WTC11 (cell line): ENCODE measurements at places on chromosomes 3 and 15. TPM values are rescaled to one million over a fixed set of nuclear protein-coding genes. Genes with fewer than 3 reads are reported as not detected.

The CASR gene
- 0.16 to 0.24 TPM (median 0.21 TPM) in 3 replicates for total RNA-seq

The CEP63 gene
- 23.9 to 28.0 TPM (median 24.9 TPM) in 3 replicates for total RNA-seq

GRCh38 chr3:55169161-55169560 is 241.3 kb upstream of the LRTM1 start:
- no peak for DNase-seq

GRCh38 chr15:66489179-66489791 is 8.3 kb downstream of the SNAPC5 start:
- DNase-seq: no peak

GRCh38 chr3:171122240-171122639 is 95.7 kb upstream of the SLC2A2 start:
- no peak for DNase-seq

DNA sequence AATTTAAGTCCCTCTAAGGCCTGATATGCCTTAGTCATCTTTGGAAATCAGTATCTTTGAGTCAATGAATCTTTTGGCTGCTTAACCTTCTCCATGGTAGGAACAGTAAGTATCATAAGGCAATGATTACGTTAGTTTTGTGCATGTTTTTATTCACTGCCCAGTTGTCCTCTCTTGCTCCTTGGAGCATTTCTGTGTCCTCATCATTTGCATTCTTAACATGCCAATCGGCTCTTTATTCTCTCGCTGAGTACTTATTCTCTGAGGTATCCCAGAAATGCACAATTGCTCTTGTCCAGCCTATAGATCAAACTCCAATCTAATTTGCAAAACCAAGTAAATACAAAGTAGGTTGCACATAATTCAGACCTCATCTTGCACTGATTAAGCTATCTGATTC is 405.0 kb upstream of the IL12A start:
- no peak for DNase-seq

DNA sequence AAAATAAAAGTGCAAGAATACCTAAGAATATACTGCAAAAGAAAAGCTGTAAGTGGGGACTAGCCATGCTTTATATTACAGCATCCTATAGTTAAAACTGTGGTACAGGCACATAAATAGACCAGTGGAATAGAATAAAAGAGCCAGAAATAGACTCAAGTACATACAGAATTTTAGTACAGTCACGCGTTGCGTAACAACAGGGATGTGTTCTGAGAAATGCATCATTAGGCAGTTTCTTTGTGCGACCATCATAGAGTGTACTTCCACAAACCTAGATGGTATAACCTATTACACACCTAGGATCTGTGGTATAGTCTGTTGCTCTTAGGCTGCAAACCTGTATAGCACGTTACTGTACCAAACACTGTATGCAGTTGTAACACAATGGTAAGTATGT is 61.8 kb downstream of the PCCB start:
- DNase-seq: no peak

GRCh38 chr3:70856414-70857162 is 544.1 kb upstream of the MDFIC2 start:
- DNase-seq: no peak

DNA sequence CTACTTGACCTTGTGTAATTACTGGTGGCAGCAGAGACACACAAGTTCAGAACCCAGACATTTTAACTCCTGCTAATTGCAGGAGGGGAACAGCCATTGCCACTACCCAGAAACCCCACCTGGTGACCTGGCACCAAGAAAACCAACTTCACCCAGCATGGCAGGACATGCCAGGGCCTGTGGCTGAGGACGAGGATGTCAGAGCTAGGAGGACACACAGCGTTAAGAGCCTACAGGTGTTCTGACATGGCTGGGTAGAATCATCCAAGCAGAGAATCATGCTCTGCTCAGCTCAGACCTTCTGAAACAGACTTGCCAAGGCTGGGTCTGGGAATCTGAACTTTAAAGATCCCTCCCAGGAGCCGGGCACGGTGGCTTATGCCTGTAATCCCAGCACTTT is 11.7 kb upstream of the SPATA12 start:
- no peak for DNase-seq

The ALG1L2 gene
- 0.82 to 2.1 TPM (median 0.89 TPM) in 3 replicates for total RNA-seq

The TRIM71 gene
- 237 to 274 TPM (median 238 TPM) in 3 replicates for total RNA-seq

- DNase-seq: no peak
Observed at GRCh38 chr15:58677426-58677825, 72.1 kb downstream of the ADAM10 start.

The GALNT15 gene
- total RNA-seq: 0.15 to 0.21 TPM (median 0.18 TPM) in 3 replicates

- no peak for DNase-seq
Observed at GRCh38 chr3:17359911-17360310, 382.5 kb downstream of the TBC1D5 start.

- no peak for DNase-seq
Observed at GRCh38 chr15:81789403-81789802, 256.4 kb downstream of the MEX3B start.

- no peak for DNase-seq
Observed at GRCh38 chr3:8665407-8665896, 20.9 kb upstream of the SSUH2 start.

DNA sequence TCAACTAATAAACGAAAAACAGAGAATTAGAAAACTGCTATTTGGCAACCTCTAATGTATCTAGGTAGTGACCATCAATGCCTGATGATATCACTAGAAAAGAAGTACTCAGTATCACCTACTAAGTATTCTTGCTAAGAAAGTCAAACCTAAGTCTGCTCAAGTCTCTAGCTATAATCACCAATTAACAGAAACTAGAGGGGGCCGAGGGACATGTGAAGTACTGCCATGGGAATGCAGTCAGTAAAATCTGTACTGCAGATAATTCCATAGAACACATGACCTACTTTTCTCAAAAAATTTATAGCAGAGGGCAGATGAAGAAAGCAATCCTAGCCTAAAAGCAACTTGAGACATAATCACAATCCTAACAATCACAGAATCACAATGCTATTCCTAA is 51.4 kb downstream of the CPEB1 start:
- no peak for DNase-seq

GRCh38 chr3:170751083-170751898 is 118.7 kb downstream of the RPL22L1 start:
- no peak for DNase-seq

The CLRN1 gene
- total RNA-seq: not detected in 3 replicates

The DZIP1L gene
- 11.2 to 15.3 TPM (median 11.2 TPM) in 3 replicates for total RNA-seq

DNA sequence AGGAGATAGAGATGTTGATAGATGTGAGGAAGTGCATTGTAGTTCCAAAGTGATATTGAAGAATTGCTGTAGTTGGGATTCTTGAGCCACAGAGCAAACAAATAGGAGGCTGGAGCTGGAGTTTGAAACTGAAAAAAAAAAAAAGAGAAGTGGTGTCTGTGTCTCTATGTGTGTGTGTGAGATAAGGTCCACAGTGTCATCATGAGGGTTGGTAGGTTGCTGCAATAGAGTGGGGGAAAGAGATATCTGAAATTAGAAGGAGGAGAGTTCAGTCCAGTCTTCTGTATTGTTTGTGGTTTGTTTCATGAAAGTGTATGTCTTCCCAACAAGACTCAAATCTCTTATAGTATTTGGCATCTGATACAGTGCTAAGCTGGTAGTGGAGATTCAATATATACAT is 37.3 kb upstream of the CACNA1D start:
- DNase-seq: no peak

- DNase-seq: peak; percentile 80
Observed at GRCh38 chr3:140128631-140129030, 193.6 kb downstream of the CLSTN2 start.

DNA sequence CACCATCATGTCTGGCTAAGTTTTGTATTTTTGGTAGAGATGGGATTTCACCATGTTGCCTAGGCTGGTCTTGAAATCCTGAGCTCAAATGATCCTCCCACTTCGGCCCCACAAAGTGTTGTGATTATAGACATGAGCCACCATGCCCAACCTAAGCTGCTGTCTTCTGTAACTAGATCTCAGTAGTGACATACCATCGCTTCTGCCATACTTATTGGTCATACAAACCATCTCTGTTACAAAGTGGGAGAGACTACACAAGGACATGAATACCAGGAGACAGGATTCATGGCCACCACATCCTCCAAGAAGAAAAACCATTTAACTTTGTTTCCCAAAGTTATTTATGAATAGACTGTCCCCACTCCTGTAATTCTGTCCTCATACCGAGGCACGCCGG is 81.3 kb downstream of the SMAD6 start:
- no peak for DNase-seq

The NAA80 gene
- 13.7 to 17.3 TPM (median 13.7 TPM) in 3 replicates for total RNA-seq

DNA sequence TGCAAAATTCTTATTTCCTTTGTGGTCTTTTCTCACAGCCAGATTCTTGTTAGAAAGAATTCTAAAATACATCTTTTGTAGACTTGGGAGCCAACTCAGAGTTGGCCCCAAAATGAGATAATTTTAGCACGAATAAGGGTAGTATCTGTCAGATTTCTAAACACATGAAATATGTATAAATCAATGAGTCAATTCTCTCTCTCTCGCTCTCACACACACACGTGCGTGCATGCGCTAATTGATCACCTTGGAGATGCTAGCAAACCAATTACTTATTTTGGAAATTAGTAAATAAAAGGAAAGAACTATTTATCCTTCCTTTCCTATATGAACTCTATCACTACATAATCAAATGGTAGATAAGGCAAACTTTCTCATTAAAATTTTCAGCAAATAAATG is 32.9 kb upstream of the PIK3R4 start:
- no peak for DNase-seq

DNA sequence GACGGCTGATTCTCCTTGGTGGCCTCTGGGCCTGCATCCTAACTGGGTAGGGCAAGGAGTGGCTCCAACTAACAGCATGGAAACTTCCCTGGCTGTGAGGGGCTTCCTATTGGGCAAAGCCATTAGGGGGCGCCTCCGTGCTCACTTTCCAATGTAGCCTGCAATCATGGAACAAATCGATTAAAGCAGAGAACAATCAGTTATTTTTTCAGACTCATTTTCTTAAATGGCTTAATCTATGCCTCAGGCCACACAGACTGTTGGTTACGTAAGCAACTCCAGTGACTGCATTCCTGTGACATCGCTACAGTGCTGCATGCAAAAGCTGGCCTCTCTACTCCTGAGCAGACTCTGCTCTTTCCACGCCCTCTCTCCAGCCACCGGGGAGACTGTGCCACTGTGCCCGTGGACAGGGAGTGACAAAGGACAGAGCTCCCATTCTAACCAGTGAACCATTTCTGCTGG is 278.9 kb downstream of the KLF13 start:
- DNase-seq: peak; percentile 62

The ZNF660 gene
- 7.8 to 11.0 TPM (median 9.0 TPM) in 3 replicates for total RNA-seq
